Putamen (tissue), 1 donor: ENCODE measurements at places on chromosomes 5 and 9.

DNA sequence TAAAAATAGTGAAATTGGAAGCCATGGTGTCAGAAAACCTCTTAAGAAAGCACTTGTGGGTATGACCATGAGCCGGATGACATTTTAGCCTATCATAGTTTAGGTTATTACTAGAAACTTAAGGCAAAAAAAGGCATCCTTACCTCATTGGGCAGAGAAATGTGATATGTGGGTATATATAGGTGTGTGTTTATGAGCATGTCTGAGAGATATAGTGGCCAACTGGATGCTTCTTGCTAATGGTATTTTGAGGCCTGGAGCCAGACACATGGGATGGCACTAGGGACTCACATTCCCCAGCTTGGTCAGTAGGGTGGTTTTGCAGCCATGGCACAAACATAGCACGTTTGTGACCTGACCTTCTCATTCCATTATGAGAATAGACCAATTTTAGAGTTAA, 295.6 kb upstream of the MEF2C start:
- DNase-seq: no peak

GRCh38 chr5:33102551-33102950, 338.2 kb upstream of the TARS1 start:
- DNase-seq: no peak

- no peak for DNase-seq
These were observed 804 bp downstream of the ARSI start for GRCh38 chr5:150301901-150302300.

DNA sequence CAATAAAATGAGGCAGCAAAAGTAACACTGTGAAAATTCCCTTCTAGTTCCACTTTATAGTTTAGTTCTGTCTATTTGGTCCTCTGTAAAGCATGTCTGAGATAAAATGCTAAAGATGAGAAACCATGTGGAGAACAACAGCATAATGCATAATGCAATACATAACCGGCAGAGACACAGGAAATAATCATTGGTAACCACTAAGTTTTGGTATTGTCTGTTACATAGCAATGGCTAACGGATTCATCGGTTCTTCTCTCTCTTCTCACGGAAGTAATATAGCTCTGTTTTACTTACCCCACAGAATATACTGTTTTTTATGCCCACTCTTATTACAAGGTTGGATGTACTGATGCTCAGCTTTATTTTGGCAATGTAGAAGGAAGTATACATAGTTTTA, 158.9 kb downstream of the FAM174A start:
- DNase-seq: no peak

GRCh38 chr9:130298662-130299279, 33.2 kb downstream of the HMCN2 start:
- no peak for DNase-seq

- DNase-seq: no peak
These were observed 419.9 kb upstream of the GRAMD2B start for GRCh38 chr5:126003309-126003708.

DNA sequence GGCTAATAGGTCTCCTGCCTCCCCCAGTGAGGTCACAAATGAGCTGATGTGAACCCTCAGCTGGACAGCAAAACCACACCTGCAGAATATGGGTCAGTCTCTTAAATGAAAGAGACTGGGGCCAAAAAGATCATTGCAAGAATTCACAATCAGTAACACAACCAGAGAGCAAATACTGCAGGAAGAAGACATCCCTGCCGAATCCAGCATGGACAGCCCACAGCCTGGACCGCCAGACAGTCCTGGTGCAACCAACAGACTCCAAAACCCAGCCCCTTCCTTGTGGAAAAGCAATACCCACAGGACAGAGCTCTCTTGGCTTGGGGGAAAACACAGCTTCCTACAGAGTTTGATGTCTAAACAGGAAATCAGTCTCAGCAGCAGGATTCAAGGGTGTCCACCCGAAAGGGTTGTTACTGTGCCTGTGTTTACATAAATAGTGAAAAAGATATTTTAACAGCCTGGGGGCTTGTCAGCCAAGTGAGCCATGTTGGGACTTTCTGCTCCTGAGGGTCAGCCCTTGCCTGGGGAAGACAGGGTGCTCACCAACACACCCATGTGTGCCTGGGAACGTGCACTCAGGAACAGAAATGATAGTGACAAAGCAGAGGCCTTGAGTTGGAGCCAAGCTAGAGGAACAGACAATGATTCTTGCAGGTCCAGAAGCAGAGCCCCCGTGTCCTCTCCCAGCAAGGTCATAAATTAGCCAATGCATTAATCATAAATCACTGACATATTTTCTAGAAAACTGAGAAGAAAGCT, 106.2 kb downstream of the SEMA5A start:
- DNase-seq: no peak

- DNase-seq: peak; percentile 23
These were observed 112.8 kb downstream of the C9orf152 start for GRCh38 chr9:110095161-110095595.

DNA sequence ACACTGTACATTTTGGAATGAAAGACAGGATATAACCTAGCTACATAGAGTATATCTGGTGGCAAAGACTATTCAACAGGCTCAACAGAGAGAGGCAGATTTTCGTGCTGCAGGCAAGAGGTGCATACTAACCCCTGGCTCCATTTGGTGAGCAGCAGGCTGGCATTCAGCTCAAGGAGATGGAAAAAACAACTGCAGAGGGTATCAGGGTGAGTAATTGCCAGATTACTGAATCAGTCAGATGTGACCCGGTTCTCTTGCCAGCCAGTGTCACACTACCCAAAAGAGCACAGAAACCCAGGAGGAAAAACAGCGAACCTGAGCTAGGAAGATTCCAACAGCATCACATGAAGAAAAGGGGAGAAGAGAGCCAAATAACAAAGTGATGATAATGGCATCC, 130.4 kb upstream of the PRLR start:
- no peak for DNase-seq

- no peak for DNase-seq
These were observed 1825.6 kb upstream of the CDH9 start for GRCh38 chr5:28864006-28864405.

DNA sequence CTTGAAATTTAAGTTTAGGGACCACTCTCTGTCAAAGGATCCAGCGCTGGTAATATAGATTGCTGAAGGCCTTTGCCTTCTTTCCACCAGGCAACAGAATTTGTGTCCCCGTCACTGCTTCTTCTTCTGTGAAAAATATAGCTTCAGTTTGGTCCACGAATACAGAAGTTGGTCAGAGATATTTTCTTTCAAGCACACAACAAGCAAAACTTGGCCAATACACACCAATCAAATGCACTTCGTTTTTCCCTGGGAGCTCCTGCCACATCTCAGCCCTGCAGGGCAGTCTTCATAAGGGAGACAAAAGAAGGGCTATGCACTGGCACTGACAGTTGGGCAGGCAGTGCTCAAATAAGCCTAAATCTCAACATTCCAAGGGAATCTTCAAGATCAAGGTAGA, 22.9 kb downstream of the HAVCR2 start:
- DNase-seq: peak; percentile 3
